ENCODE measurements at places on chromosomes 3 and 15.
A peak's percentile ranks its signal among the peaks of the same experiment; 100 is the strongest.

- DNase-seq = no peak
These were observed 380.0 kb downstream of the PDCD6IP start for GRCh38 chr3:34178415-34178814.

DNA sequence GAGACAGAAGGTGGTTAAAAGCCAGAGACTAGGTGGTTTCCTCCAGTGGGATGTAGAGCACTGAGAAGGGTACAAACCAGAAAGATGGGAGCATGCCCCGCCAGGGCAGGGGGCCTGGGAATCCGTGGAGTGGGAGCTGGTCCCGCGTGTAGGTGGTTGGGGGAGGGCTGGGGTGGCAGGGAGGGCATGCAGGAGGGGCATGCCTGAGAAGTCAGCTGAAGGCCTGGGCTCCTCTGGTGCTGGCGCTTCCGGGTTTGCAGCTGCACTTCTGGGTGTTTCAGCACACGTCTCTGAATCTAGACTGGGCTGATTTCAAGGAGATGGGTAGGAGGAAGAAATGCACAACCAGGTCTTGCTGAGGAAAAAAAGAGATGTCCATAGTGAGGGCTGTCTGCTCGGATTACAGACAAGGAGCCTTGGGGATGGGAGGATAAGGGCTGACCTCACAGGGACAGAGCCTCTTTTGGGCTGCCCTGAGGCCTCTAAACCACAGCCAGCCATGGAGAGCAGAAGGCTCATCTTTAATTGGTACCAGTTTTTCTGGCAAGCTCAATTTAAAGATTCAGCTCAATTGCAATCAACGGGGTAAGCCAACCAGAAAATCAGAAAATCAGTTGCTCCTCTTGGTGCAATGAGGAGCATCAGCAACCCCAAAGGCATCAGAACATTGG is 151.9 kb downstream of the FAM43A start:
- no peak for DNase-seq

DNA sequence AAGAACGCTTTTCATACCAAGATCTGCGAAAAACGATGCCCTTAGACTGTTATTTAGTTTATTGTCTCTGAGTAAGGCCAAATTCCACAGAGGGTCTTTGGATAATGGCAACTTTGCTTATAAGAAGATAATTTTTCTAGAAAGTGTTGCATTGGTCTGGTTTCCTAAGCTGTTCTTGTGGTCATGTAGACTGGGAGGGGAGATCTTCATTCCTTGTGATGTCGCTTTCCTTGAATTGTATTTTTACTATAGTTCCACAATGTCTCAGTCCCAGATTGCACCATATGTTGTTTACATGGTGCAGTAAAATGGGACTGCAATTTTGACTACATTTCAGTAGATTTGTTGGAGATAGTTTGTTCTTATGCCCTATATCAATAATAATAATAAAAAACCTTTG is 28.8 kb upstream of the ST3GAL6 start:
- DNase-seq = no peak

- no peak for DNase-seq
These were observed 129.4 kb downstream of the UACA start for GRCh38 chr15:70633991-70634390.

- DNase-seq = no peak
These were observed 578.1 kb downstream of the FHIT start for GRCh38 chr3:60673123-60673522.

DNA sequence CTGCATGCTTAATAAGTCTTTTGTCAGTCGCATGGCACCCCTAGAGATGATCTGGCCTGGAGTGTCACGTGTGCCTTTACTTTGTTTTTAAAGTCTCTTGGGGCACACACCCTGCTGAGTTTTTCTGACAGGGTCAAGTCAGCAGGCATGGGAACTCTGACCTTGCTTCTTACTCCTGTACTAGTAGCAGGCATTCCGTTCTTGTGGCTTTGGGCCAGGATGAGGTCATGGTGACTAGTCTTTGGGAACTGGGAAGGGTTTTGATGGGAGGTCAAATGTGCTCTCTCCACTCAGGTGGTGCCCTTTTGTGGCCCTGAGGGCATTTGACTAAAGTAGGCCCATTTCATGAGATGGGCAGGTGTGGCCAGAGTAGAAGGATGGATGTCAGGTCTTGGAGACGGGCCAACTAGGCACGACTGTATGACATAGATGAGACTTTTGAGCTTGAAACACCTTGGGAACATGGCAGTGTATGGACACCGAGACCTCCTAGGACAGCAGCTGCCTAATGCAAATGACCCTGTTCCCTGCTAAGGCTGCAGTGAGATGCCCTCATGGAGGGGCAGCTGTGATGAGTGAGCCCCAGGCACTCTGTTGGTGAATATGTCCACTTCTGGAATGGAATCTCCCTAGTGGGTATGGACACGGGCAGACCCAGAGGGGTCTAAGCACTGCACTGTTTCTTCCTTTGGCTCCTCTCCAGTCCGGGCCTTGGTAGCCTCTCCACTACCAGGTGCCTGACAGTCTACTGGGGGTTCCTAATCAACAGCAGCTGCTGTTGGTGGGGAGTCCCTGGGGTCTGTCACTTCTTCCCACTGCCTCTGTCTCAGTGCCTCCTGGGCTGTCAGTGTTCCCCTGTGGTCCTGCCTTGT is 16.4 kb downstream of the SRPRB start:
- DNase-seq = peak; percentile 73

- no peak for DNase-seq
These were observed 133.1 kb upstream of the UBE2E1 start for GRCh38 chr3:23672628-23673027.

DNA sequence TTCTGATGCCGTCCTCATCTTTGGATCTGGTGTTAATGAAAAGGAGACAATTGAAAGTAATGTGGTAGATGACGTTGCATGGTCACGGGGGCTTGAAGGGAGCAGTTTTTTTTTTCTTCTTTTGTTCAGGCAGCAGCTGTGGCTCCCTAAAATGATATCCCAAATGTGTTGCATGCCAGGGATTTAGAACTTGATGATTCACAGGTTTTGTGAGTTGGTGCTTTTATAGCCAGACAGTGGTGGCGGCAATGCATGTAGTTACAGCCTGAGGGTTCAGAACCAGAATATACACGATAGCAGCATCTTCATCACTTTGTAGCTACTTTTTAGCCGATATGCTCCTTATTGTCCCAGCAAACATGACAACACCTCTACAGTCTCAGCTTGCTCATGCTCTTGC is 133.4 kb downstream of the CHST2 start:
- no peak for DNase-seq

DNA sequence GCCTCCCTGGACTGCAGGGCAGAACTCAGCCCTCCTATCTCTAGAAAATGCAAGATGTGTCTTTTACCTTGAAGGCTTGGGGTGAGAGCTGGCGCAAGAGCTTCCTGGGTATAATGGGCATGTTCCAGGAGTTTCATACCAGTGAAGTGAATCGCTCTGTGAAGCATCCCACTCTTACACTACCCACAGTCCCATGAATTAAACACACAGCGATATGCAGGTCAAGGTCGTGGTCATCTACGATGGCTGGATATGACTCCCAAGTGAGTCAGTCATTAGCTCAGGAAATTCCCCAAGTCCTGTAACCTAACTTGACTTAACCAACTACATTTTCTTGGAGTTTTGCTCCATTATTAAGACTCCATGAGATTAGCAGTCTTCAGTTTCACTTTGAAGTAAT is 439.7 kb downstream of the NTRK3 start:
- no peak for DNase-seq

- DNase-seq = no peak
These were observed 30.3 kb upstream of the SEMA3F start for GRCh38 chr3:50124800-50125178.

- DNase-seq = no peak
These were observed 233.2 kb downstream of the KLF13 start for GRCh38 chr15:31559786-31560185.

DNA sequence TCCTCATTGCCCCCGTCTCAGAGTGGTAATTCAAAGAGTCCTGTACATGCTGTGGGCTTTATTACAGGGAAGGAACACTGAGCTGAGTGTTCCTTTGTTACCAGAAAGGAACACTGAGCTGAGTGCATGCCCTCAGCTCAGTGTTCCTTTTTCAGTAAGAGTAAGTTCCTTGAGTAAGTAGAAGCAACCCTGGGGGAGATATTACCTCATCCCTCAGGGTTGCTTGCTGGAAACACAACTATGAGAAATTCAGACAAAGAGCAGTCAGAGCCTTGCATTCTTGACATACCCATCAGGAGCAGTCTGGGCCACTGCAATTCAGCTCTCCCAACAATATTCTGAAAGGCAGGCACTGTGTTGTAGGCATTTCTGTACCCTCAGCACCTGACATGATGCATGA is 17.0 kb downstream of the CHRM5 start:
- no peak for DNase-seq

DNA sequence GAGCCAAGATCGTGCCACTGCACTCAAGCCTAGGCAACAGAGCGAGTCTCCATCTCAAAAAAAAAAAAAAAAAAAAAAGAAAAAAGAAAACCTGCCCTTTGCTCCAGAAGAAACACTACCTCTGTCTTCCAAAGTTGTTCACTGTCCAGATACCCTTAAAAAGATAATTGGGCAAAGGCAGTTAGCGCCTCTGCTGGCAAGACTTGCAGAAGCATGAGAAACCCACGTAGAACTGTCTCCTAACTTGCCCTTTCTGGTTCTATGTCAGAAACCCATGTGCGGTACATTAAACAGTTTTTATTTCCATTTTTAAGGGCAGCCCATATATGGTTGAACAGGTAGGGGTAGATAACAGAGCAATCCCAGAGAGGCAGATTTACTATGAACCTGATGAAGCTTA is 1026.4 kb downstream of the ROBO2 start:
- no peak for DNase-seq

DNA sequence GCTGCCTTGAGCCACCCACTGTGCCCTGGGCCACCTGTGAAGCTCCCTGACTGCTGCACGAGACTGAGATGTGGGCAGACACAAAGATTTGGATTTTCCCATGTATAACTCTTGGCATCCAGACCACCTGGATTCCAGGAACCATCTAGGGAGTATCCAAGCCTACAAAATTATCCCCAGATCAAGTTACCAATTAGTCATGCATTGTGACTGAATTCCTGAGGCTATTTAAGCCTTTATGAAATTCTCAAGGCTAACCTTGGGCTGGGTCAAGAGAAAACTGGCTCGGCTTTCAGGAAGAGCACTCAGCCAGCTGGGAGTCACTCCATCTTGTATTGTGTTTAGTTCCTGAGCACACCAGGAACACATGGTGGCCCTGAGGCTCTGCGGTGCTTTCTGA is 13.3 kb upstream of the ATP13A5 start:
- no peak for DNase-seq

- no peak for DNase-seq
These were observed 57.9 kb downstream of the CHSY1 start for GRCh38 chr15:101193806-101194545.

DNA sequence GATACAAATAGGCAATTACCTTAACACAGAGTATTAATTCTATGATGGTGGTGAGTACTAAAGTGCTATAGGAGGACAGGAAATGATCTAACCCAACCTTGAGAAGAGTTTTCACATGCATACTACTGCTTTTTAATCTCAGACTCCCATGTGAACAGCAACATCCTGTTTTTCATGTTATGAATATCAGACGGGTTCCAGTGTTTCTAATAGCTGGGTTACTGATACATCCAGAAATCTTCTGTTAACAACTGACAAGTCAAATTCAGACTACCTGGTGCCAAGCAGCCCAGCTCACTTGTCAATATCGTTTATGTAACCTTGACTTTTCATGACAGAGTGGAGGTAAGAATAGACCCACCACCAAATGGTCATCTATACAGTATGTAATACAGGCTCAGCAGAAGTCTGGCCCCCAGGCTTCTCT is 220.2 kb upstream of the COL8A1 start:
- DNase-seq = no peak

DNA sequence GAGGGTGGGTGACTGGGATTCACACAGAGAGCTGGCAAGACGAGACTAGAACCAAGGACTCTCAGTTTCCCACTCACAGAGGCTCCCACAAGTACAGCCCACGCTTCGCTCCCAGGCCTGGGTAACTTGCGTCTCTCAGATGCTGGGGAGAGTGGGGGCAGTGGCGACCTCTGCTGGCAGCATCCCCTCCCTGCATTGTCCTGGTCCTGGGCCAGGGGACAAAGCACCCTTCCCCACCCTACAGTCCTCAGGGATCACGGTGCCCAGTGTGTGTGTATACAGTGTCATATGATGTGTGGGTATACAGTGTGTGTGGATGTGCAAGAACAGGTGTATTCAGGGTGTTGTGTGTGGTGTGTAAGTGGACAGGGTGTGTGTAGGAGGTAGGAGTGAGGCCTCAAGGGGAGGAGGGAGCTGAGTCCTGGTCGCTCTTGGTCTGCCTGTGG is 12.8 kb downstream of the VILL start:
- DNase-seq = peak; percentile 69

DNA sequence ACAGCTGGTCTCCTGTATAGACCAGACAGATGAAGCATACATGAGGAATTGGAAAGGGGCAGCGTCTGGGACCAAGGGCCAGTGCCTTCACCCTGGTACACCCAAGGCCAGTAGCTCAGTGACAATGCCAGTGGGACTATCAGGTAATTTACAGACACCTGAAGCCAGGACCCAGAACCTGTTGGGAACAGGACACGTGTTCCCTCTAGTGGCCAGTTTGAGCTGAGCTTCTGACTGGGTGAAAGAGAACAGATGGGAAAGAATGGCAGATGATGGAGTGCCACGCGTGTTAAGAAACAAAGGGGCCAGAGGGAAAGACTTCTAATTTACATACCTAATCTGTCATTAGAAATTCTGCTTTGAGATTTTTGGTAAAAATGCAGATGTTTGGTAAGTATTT is 5.1 kb upstream of the SLC25A38 start:
- DNase-seq = peak; percentile 71
